ENCODE measurements at places on chromosomes 1 and 21. TPM values are rescaled to one million over a fixed set of nuclear protein-coding genes. Genes with fewer than 3 reads are reported as not detected.

GRCh38 chr1:247500865-247501264 is 35.4 kb downstream of the OR2C3 start:
- DNase-seq: no peak

DNA sequence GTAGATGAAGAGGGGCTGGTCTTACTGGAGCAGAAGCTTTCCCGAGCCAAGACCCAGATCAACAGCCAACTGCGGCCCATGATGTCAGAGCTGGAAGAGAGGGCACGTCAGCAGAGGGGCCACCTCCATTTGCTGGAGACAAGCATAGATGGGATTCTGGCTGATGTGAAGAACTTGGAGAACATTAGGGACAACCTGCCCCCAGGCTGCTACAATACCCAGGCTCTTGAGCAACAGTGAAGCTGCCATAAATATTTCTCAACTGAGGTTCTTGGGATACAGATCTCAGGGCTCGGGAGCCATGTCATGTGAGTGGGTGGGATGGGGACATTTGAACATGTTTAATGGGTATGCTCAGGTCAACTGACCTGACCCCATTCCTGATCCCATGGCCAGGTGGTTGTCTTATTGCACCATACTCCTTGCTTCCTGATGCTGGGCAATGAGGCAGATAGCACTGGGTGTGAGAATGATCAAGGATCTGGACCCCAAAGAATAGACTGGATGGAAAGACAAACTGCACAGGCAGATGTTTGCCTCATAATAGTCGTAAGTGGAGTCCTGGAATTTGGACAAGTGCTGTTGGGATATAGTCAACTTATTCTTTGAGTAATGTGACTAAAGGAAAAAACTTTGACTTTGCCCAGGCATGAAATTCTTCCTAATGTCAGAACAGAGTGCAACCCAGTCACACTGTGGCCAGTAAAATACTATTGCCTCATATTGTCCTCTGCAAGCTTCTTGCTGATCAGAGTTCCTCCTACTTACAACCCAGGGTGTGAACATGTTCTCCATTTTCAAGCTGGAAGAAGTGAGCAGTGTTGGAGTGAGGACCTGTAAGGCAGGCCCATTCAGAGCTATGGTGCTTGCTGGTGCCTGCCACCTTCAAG is 57.3 kb downstream of the LAMC2 start:
- DNase-seq: no peak

- DNase-seq: no peak
Observed at GRCh38 chr1:44038876-44039657, 7.8 kb upstream of the SLC6A9 start.

The DNM3 gene
- 3.4 TPM for total RNA-seq

GRCh38 chr1:55506740-55507577 is 291.8 kb upstream of the USP24 start:
- no peak for DNase-seq

DNA sequence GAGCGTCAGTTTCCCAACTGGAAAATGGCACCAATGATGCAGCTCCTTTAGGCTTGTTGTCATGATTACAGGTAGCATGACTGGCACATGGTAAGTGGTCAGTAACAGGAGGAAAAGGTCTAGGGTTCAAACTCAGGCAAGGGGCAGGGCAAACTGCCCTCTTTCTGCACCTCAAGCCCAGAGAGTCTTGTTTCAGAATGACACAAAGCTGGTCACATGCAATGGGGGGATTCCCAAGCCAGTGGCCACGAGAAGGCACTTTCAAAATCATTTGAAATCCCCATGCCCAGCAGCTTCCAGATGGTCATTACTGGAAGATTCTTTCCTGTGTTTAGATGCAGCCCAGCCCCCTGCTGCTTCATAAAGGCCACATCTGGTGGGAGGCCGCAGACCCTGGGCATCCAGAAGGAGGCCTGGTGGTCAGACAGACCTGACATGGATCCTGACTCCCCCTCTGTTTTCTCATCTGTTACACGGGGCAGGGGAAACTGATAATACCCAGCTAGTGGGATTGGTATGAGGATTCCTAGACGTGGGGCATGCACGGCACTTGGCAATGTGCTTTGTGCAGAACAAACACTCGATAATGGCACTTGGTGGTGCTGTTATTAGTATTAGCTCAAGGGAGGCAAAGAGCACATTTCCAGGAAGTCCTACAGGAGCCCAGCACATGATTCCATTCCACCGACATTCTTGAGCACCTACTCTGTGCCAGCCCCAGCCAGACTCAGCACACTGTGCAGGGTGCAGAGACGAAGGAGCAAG is 6.9 kb upstream of the PLA2G2D start:
- DNase-seq: no peak

The MIXL1 gene
- 0.10 TPM for total RNA-seq

- no peak for DNase-seq
Observed at GRCh38 chr21:41501919-41502318, 6.0 kb downstream of the TMPRSS2 start.

The RIMS3 gene
- total RNA-seq: under 0.01 TPM

All from glomerular endothelial cell (primary cell).